Fibroblast of skin of left quadriceps (primary cell): ENCODE measurements at places on chromosomes 16 and 17.

GRCh38 chr16:4593086-4593485 is 21.6 kb downstream of the UBALD1 start:
- DNase-seq = no peak

GRCh38 chr16:67271446-67271845 is 7.9 kb upstream of the PLEKHG4 start:
- no peak for DNase-seq

DNA sequence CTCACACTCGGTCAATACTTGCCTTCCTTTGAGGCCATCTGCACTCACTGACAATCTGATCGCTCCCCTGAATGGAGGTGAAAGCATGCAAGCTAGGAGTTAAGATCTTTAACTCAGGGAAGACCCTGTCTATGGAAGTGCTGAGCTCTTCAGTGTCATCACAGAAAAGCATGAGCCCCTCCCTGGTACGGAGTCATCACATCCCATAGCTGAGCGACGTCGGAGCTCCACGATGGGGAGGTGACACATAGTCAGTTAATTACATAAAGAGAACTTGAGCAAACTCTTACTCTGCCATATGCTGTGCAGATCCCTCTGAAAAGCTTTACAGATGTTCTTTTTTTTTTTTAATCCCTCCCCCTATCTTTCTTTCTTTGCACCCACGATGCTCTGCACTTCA is 463.2 kb downstream of the WWOX start:
- no peak for DNase-seq

DNA sequence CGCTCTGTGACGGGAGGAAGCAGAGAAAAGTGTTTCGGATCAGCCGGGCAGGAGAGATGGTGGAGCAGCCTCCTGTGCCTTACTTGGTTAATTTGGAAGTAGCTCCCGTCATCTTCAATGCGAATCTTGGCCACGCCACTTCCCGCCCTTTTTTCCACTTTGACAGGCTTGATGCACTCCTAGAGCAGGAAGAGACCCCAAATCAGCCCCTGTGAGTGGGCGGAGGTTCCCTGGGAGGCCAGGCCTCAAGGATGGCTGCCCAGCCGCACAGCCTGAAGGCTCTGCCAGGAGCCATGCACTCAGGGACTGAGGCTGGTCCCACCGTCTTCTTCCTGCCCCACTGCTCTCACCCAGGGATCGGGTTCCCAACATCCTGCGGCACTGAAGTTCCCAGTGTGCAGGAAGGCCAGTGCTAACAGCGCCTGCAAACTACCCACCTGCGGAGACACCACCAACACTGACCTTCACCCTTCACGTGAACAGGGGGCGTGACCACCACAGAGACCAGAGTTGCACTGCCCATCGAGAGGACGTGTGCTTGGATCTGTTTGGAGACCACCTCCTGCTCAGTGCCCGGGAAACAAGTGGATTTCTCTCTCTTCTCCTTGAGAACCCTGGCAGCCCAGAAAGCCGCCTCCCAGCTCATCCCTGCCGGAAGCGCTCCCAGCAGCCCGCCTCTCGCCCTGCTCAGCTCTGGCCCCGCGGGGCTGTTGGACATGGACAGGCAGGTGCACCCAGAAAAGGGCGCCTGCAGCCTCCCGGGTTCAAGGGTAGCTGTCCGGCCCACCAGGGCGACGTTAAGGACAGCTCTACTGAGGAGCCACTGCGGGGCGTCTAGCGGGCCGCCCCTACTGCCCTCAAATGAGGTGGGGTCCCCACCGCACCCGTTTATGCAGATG is 988 bp downstream of the CIAO3 start:
- no peak for DNase-seq

DNA sequence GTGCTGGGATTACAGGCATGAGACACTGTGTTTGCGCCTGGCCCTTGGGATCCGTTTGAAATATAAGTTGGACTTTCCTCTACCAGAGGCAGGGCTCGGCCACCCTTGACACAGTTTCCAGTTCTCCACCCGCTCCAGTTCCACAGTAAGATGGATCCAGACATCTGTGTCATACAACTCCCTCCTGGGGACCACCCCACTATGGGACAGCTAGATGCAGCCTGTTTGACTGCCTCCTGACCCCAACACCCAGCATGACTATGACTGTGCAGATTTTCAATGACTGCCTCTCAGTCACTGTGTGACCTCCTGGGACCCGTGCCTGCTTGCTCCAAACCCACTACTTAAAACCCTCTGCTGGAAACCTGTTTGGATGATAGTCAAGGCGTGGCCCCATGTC is 166.7 kb downstream of the IRF8 start:
- no peak for DNase-seq

GRCh38 chr17:6867849-6868248 is 36.3 kb upstream of the TEKT1 start:
- no peak for DNase-seq

- DNase-seq = peak; percentile 96
Measured at GRCh38 chr17:9658593-9659211, 13.4 kb downstream of the USP43 start.

- no peak for DNase-seq
Measured at GRCh38 chr16:24610416-24610755, 71.0 kb downstream of the RBBP6 start.

DNA sequence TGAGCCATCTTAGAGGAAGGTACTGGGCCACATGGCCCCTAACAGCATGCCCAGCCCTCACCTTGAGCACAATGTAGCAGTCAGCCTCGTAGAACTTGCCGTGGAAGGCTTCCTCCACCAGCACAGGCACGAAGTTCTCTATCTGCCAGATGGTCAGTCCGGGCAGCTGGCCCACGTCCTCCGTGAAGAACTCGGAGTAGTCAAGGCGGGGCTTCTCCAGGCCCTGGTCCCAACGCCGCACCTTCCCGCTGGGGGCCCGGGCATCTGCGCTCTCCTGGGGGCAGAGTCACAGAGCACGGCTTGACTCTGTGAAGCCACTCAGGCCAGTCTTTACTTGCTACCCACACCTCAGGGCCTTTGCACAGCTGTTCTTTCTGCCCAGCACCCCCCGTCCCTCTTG is 7.3 kb downstream of the FLII start:
- DNase-seq = no peak

DNA sequence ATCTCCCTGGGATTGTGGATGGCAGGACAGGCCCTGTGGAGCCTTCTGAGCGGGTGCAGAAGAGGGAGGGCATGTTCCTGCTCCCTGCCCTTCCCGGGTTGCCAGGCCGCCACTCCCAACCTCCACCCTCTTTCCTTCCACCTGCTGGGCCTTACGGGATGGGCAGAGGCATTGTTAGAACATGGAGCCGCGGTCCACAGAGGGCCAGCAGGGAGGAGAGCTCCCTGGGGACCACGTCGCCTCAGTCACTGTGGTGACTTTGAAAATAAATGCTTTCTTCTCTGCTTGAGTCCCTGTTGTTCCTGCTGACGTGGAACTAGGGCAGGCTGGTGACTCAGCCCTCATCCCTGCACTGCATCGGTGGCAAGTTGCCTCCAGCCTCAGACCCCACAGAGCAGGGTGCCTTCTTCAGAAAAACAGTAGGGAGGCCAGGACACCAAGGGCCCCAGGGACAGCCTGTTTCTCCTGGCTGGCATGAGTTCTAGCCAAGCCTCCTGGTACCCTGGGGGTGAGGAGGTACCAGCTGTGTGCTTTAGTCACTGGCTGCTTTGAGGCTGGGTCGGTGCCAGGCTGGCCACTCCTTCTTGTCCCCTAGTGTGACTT is 224.9 kb downstream of the SEC14L1 start:
- DNase-seq = peak; percentile 63

GRCh38 chr17:68437979-68438822 is 19.1 kb downstream of the WIPI1 start:
- no peak for DNase-seq

DNA sequence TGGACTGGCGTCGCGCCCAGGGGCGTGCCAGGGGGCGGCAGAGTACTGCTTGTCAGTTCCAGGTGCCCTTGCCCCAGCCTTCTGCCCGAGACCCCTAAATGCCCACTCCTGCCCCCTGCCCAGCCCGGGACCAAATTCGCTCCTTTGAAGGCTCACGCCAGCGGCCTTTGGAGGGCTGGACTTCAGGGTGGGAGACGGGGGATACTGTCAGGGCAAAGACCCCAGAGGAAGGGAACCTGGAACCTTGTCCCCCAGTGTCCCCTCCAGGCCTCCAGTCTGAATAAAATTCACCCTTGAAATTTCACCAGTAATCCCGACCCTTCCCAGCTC is 737 bp downstream of the OTOP3 start:
- DNase-seq = no peak

DNA sequence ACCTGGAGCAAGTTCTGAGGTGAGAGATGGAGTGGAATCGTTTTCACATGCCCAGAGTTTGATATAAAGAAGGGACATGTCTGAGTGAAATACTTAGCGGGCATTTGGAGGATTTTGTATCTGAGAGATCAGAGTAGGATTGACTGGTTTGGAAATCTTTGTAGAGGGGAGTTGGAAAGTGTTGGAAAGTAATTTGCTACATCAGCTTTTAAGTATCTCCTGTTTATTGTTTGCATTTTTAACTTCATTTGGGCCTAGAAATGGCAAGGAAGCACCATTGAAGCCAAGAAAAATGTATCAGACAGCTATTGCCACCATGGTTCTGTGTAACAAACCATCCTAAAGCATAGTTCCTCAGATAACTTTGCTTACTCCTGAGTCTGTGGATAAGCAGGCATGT is 1015.1 kb upstream of the EEF2KMT start:
- no peak for DNase-seq

DNA sequence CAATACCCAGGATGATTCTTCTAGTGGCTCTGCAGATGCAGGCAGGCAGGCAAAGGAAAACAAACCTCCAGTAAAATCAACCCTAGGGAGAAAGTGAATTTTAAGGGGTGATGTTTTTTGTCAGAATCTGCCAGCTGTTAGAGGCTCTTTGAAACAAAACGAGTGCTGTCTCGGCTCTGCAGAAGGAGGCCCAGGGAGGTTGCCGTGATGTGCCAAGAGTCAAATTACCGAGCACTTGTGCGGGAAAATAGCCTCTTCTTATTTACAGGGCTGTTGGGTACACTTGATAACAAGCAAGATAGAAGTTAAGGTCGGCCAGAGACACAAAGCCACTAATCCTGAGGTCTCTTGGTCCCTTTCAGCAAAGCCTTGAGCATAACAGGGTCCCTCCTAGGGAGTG is 68.9 kb upstream of the EEF2KMT start:
- no peak for DNase-seq
